A549 (cell line): ENCODE measurements at places on chromosomes 11 and 22.
A peak's percentile ranks its signal among the peaks of the same experiment; 100 is the strongest.

- DNase-seq = no peak
Measured at GRCh38 chr11:121521145-121522042, 68.6 kb upstream of the SORL1-AS1 start.

DNA sequence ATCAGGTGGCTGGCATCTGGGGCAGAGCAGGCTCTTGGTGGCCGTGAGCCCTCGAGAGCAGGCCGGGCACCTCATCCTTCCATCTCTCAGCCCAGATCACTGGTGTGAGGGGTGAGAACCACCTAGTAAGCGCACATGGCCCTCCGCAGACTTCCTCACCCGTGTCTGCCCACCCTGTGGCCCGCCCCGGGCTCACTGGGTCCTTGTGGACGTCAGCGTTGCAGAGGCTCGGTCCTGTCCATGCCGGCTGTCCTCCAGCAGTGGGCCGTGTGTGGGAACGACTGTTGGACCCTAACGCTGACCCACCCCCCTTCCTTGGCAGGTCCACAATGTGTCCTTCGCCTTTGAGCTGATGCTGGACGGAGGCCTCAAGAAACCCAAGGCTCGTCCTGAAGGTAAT is 17.2 kb upstream of the PARVG start:
- no peak for DNase-seq

DNA sequence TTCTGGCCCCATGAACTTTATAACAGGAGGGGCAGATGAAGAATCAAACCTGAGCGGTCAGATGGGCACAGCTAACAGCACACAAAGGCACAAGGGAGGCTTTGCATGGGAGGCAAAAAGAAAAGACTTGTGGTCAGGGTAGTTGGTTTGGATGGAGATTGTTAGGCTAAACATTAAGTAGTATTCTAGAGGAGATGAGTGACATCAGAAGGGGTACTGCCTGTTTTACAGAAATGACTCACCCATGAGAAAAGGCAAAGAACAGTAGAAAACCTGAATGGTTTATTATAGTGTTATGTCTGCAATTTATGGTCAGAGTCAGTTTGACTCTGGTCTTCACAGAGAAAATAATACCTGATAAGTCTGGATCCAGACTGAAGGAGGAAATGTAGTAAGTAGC is 129.8 kb upstream of the KIRREL3 start:
- DNase-seq = no peak

DNA sequence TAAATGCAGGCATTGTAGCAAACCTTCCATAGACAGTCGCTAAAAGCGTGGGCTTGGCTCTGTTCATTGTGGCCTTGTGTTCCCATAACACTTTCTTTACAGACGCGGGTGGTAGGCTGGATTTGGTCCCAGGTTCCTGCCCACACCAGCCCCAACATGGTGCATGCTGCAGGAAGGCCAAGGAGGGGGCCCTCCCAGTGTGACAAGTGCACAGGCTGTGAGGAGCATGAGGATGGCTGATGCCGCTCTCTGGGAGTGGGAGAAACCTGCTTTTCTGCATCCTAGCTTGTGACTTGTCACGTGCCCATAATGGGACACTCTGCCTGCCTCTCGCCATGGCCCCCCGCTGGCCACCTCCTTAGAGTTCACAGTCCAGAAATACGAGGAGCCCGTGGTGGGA is 161.8 kb upstream of the B3GAT1 start:
- DNase-seq = no peak

GRCh38 chr11:16770016-16770415 is 31.6 kb downstream of the C11orf58 start:
- DNase-seq = no peak

DNA sequence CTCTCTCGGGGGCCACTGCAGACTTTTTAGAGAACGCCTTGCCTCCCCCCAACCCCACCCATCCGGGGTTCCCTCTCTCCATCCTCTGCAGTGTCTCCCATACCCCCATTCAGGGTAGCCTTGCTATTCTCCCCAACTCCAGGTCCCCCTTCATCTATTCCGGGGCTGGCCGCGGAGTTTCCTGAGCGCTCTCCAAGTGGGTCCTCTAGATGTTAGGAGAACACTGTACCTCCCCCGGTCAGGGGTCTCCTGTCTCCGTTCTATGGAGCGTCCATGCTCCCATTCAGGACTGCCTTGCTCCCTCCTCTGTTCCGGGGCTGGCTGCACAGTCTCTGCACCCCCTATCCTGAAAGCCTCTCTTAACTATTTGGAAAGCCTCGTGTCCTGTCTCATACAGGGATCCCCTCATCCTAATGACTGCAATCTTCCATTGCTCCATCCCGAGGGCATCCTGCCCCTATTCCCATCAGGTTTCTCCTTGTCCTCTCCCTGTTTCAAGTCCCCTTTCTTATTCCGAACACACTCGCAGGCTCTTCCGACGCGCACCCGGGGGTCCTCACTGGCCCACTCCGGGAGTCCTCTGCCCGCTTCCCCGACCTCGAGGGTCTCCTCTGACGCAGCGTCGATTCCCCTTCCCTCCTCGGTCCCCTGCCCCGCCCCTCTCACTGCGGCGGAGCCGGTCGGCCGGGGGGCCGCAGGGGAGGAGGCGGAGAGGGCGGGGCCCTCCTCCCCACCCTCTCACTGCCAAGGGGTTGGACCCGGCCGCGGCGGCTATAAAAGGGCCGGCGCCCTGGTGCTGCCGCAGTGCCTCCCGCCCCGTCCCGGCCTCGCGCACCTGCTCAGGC is at the start of gene NEFH:
NEFH (plus strand) TSS at position 802 of the 845 bp plus-strand sequence. CDS start 45 bp downstream, outside the sequence.
- no peak for DNase-seq

GRCh38 chr11:18722293-18722637 is 3.7 kb downstream of the IGSF22 start:
- no peak for DNase-seq

DNA sequence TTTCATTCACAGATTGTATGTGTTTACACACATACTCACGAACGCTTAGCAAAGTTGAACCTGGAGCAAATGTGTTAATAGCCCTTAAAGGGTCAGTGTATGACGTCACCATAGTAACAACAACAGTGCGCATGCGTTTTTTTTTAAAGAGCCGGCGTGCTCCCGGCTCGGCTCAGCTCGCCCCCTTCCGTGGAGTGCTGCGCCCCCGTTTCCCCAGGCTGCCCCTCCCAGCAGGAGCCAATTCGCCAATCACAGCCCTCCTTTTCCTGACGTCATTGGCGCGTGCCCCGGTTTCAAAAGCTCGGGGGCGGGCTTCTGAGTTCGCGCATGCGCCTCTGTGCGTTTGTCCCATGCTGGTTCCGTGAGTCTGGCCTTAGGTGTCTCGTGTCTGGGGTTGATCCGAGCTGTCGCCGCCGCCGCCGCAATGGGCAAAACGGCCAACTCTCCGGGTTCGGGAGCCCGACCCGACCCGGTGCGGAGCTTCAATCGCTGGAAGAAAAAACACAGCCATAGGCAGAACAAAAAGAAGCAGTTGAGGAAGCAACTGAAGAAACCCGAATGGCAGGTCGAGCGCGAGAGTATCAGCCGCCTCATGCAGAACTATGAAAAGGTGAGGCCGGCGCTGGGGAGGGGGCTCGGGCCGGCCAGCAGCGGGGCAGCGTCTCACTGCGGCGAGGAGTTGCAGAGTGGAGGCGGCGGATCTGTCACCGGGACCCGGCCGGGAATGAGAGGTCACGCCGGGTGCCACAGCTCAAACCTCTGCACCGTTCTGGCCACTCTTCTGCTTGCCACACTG is at the start of gene DDX10:
DDX10 (plus strand) TSS at position 340 of the 796 bp plus-strand sequence; CDS start at position 425, 85 bp downstream.
- peak; percentile 97 for DNase-seq
